NCI-H187 (cell line): ENCODE measurements at places on chromosomes 12 and 14.

DNA sequence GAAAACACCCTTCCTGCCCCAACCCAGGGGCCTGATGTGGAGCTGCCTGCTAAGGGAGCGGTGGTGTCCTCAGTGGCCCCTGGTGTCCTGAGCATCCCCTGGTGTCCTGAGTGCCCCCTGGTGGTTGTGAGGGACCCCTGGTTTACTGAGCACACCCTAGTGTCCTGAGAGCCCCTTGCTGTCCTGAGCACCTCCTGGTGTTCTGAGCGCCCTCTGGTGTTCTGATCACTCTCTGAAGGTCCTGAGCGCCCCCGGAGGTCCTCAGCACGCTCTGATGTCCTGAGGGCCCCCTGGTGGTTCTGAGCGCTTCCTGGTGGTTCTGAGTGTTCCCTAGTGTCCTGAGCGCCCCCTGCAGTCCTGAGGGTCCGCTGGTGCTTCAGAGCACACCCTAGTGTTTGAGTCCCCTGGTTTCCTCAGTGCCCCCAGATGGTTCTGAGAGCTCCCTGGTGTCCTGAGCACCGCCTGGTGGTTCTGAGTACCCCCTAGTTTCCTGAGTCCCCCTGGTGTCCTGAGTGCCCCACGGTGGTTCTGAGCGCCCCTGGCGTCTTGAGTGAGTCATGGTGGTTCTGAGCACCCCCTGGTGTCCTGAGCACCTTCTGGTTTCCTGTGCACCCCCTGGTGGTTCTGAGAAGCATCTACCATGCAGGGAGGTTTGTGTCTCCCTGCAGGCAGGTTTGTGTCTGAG is 1004.2 kb downstream of the TMEM121 start:
- DNase-seq = no peak

DNA sequence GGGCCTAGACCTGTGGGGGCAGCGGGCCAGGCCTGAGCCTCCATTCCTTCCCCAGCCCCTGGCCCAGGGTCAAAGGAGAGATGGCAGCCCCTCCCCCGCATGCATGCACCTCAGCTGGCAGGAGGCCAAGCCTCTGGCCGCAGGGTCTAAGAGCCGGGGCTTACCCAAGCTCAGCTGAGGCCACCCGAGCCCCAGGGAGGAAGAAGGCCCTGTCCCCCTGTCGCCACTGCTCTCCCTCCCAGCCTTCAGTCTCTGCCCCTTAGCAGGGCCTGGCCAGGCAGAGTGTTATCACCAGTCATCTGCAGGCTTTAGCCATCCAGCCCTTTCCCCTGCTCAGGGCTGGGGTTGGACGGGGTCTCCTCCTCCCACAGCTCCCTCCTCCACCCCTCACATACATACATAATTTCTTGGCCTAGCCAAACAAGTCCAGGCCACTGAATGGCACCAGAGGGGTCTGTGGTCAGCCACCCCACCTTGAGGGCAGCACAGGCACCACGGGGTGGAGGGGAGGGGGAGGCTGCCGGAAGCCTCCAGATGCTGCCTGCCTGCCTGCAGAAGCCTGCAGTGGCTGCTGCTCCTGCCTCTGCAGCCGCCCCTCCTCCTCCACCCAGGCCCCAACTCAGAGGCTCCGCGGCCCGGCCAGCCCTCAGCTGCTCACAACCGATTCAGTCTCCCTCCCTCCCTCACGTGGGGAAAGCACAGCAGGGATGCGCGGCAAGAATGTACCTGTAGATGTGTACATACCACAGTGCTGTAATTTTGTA is 22.8 kb downstream of the RAB35 start:
- DNase-seq = no peak

- DNase-seq = no peak
Measured at GRCh38 chr12:66371982-66372381, 69.7 kb downstream of the HELB start.

GRCh38 chr14:93496856-93497741 is 66.4 kb downstream of the UNC79 start:
- no peak for DNase-seq

DNA sequence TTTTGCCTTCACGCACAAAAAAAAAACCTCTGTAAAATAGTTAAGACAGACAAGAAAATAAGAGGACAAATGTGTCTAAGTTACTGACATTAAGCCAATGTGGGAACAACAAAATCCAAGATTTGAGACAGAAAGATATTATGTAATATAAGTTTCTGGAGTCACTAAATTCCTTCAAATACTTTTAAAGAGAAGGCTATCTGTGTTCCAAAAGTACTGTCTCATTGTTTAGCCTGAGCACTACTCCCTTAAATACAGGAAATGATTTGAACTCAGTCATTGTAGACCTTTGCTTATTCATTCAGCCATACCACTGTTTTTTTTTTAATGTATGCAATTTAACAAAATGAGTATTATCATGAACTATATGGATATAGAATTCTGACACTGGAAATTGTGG is 82.7 kb upstream of the KITLG start:
- DNase-seq = no peak

DNA sequence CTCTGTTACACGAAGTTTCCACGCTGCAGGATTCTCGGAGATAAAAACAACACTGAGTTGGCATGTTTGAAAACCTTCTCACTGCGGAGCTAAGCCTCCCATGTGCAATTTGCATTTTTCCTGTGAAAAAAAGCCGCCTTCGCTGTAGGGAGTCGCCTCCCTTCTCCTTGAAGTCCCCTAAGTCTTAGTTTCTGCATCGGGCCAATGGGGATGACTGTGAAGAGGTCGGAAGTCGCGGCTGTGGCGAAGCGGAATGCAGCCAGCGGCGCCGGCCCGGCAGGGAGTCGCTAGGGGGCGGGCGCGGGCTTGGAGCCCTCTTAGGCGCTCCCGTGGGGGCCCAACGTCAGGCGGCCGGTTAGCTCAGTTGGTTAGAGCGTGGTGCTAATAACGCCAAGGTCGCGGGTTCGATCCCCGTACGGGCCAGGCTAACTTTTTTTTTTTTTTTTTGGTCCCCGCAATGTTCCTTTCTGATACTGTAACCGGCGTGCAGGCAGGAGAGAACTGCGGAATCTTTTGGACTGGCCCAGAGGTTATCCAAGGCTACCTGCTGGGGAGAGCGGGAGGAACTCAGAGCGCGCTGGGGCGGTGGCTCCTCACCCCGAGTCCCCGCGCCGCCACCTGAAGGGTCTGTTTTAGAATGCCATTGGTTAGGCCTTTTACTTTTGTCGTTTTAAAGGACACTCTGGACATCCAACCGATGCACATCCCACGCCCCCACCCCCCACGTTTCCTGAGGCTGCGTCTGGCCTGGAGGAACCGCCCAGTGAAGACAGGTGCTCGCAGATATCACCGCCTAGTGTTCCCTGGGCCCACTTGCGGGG is 2.6 kb upstream of the ZNF839 start:
- DNase-seq = peak; percentile 91

GRCh38 chr14:36556811-36557433 is 25.5 kb downstream of the NKX2-8 start:
- peak; percentile 54 for DNase-seq

DNA sequence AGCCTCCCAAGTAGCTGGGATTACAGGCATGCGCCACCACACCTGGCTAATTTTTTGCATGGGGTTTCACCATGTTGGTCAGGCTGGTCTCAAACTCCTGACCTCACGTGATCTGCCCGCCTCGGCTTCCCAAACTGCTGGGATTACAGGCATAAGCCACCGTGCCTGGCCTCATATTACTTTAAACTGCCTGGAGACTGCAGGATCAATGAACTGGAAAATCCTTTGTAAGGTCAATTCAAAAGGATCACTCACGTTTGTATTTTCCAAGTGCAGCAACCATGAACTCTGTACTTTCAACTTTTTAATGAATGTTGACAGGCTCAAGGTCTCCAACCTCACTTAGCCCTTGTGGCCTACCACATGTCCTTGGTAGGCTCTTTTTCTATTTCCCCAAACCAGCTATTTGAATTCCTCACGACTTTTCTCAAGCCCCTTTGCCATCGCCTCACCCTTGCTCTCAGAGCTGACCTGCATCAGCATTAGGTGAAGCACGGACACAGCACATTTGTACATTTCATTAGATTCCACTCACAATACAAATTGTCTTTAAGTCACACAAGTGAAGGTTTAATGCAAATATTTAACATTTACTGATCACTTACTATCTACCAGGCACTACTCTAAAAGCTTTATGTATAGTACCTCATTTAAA is 42.2 kb upstream of the GCH1 start:
- DNase-seq = no peak

GRCh38 chr12:30643366-30643765 is 52.3 kb downstream of the IPO8 start:
- DNase-seq = no peak

- no peak for DNase-seq
Measured at GRCh38 chr12:32400114-32400672, 835 bp downstream of the FGD4 start.

GRCh38 chr14:34257505-34257904 is 204.5 kb downstream of the SPTSSA start:
- DNase-seq = no peak
